ENCODE measurements at places on chromosomes 5 and 9.
A peak's percentile ranks its signal among the peaks of the same experiment; 100 is the strongest.

DNA sequence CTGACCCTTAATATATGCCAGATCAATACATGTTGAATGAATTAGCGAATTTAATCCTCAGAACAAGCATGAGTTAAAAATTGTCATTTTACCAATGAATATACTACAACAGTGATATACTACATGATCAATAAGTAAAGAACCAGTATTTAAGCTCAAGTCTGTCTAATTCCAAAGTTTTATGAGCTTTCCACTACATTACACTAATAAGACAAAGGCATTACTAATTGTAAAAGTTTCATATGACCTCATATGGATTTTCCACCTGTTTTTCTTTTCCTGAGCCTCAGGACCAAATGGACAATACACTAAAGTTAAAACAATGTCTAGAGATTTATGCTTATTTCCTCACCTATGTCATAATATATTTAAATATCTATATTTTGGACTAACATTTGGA, 80.8 kb downstream of the OXCT1 start:
- no peak for DNase-seq

DNA sequence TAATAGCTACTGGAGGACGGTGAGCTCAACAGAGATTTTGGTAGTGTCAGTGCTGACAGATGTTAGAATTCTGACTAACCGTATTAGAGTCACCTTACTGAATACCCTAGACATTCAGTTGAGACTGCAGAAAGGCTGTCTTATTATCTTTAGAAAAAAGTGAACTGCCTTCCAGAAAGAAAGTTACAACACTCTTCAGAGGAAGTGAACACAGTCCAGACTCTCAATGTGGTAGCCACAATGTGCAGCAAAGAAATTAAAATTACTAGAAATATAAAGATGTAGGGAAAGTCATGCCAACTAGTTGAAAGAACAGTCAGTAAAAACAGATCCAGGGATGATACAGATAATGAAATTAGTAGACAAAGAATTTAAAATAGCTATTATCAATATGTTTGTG, 47.1 kb upstream of the COL15A1 start:
- no peak for DNase-seq

- peak; percentile 86 for DNase-seq
These were observed at the start of gene PTPRD for GRCh38 chr9:10612641-10613398. Gene PTPRD, minus strand, starts transcription at chr9:10613002.

DNA sequence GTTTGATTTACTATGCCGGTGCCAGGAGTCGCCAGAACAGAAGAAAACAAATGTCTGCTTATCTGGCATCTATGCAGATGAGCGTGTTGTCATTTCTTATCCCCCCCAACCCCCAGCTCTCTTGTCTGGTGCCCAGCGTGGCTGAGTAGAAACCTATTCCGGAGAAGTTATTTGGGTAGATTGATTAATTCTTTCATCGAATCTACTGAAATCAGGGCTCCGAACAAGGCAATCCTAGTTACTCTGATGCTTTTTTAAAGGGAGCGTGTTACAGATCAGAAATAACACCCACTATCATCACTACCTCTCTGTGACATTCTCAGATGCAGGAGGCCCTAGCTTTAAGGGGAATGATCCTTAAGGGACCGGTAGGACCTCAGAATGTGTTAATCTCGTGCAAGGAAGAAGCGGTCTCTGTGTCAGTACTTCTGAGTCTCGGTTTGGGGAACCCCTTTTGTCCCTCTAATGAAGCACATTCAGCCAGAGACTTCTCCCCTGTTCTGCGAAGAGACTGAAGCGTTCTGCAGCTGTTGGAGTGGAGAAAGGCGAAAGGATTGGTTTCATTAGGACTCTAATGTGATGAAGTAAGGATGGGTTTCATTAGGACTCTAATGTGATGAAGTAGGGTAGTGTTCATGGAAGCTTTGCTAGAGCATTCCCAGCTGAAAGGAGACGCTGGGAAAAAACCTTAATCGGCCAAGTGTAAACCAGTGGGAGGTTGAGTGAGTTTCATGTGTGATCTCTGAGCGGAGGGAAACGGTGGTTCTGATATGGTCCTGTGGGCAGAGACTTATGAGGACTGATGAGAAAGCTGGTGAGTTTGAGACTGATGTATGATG, 1.5 kb downstream of the PIP5K1B start:
- peak; percentile 21 for DNase-seq

- DNase-seq, result no peak
These were observed 148.1 kb upstream of the ZNF608 start for GRCh38 chr5:124894541-124894940.

- no peak for DNase-seq
These were observed 52.7 kb upstream of the OTULINL start for GRCh38 chr5:14528926-14529325.

GRCh38 chr5:107342371-107342770, 328.4 kb downstream of the EFNA5 start:
- DNase-seq, result no peak

- no peak for DNase-seq
These were observed 93.9 kb upstream of the LMX1B start for GRCh38 chr9:126519660-126520420.

- DNase-seq, result no peak
These were observed 55.4 kb upstream of the RNF130 start for GRCh38 chr5:180126716-180127681.

- no peak for DNase-seq
These were observed 324.1 kb downstream of the CDH10 start for GRCh38 chr5:24320643-24321042.

GRCh38 chr9:109168170-109168569, 1.1 kb upstream of the FRRS1L start:
- DNase-seq, result no peak

DNA sequence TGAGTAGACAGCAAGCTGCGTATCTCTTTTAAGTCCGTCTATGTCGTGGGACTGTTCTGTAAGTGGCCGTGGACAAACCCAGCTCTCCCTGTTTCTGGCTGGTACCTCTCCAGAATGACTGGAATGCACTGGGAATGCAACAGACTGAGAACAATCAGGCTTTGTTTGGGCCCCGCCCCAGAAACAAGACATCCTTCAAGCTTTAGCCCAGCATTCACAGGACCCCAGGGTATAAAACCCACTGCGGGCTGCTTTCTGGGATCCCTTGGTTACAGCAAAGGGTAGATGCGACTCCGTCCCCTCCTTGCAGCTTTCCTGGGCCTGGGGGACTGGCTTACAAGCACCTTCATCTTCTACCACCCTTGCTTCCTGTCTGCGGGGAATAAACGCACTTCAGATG, 45.6 kb upstream of the SPTLC1 start:
- no peak for DNase-seq

DNA sequence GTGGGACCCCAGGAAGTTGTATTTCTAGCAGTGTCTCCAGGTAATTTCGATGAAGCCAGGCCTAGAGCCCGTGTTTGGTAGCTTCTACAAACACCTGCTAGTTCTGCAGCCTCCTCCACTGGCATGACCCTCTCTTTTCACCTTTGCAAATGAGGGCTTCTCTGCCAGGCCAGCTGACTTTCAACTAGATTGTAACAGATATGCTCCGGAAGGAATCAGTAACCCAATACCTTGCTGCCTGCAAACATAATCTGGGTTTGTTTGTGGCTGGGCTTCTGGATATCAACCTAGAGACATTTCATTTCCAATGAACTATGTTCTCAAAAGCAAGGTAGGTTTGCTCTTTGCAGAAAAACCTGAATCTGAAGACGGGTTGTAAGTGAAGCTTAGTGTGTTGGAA, 354.8 kb downstream of the DMRT2 start:
- DNase-seq, result no peak

DNA sequence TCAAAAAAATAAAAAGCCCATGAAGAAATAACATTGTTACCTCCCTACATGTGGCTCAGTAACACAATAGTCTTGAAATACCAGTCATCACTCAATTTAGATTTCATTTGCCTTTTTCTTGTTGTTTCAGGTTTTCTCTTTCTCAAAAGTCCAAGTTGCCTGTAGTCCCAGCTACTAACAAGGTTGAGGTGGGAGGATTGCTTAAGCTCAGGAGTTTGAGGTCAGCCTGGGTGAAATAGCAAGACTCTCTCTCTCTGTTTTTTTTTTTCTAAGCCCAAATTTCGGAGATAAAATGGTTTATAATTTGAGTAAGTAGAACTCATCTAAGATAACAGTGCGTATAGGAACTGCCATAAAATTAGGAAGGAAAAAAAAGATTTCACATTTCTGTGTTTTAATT, 17.5 kb upstream of the NDUFS4 start:
- no peak for DNase-seq

GRCh38 chr5:103340717-103341388, 82.3 kb downstream of the MACIR start:
- peak; percentile 64 for DNase-seq

- peak; percentile 13 for DNase-seq
These were observed 11.3 kb downstream of the C9orf50 start for GRCh38 chr9:129609486-129610212.

- DNase-seq, result no peak
These were observed 166.8 kb downstream of the NNT start for GRCh38 chr5:43769571-43770355.

DNA sequence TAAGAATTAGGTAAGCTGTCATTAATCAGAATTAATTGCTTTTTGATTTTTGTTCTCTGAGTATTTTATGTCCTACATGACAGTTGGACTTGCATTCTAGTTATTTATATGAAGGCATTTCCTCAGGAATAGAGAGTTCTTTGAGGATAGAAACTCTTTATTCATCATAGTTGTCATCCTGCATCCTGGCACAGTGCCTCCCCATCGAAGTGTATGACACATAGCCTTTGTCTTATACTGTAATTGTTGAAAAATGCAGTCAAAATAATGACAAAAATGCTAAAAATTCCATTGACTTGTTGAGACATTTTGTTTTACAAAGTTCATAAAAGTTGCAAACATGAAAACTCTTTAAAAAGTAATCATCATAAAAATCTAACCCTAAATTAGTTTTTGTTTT, 36.5 kb downstream of the CFAP95 start:
- no peak for DNase-seq

DNA sequence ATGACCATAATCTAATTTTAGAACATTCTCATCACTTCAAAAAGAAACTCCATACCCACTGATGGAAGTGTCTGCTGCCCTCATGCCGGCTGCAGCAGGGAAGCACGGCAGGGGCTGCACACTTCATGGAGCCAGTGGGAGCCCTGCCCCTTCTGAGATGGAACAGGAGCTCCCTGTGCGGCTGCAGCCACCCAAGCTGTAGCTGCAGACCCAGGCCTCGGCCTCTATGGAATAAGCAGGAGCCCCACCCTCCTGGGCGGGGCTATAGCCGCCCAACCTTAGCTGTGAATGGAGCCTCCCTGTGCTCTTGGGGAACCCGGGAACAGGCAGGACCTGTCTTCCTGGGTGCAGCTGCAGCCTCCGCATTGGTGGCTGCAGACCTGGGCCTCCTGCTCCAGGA, 128.5 kb downstream of the NUDT12 start:
- no peak for DNase-seq

DNA sequence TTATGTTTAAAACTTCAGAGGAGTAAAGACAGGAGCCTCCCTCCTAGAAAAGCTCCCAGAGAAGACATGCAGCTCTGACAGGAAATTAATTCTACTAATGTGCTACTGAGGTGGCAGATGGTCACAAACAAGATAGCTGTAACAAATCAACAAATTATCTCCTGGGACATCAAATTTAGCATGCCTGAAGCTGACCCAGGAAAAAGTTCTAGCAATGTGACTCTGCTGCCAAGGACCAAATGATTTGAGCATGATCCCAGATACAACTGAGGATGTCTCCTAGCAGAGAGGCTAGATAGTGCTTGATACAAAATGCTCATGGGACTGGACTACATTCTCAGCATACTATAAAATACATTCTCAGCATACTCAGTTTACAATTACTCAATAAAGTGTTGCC, 413.5 kb upstream of the SMC2 start:
- DNase-seq, result no peak

- DNase-seq, result no peak
These were observed 31.7 kb downstream of the IL33 start for GRCh38 chr9:6247266-6247665.
